Activated T-cell treated with anti-CD3 and anti-CD28 coated beads, Interleukin-2, amount 50 U/mL, for 24 hours (primary cell): ENCODE measurements at places on chromosomes 6 and 20.

- DNase-seq = no peak
These were observed 59.6 kb downstream of the DOK5 start for GRCh38 chr20:54535033-54535432.

- DNase-seq = no peak
These were observed 79.5 kb upstream of the ATXN1 start for GRCh38 chr6:16840725-16841124.

DNA sequence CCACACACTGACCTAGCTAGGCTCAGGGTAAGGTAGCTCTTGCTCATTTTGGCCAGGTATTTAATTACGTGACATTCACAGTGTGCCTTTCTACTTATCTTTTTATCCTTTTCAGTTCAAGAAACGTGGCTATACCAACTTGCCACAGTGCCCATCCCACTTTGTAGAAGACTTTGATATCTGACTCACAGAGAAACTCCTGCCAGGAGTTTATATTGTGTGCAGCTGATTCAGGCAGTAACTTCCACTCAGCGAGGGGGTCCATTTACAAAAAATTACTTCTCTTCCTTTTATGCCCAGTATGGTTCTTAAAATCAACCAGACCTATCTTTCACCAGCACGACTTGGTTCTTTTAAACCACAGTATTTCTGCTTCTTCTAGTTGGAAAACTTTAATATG is 75.6 kb downstream of the PRL start:
- no peak for DNase-seq

GRCh38 chr6:113457751-113458150 is 399.4 kb upstream of the MARCKS start:
- no peak for DNase-seq

GRCh38 chr6:423799-424345 is 32.3 kb downstream of the IRF4 start:
- DNase-seq = no peak

GRCh38 chr6:15875797-15876196 is 213.0 kb upstream of the DTNBP1 start:
- no peak for DNase-seq

- DNase-seq = no peak
These were observed 320 bp downstream of the RIMS4 start for GRCh38 chr20:44810061-44810390.

GRCh38 chr20:57746201-57746600 is 36.4 kb upstream of the PMEPA1 start:
- DNase-seq = no peak

DNA sequence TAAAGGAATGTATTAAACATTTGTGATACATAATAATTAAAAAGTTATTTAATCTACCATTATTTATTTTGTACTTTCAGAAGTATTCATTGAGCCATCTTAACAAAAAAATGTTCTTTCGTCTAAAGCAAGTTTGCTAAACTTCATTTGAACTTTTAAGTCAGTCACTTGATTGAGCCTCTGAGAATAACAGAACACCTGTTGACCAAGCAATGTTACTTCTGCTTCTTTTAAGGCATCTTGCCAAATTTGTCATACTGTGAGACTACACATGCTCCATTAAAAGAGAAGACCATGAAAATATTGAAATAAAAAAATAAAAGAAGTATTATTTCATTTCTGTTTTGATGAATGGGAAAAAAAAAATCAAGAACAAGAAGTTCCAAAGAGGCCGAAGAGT is 141.8 kb upstream of the BMP5 start:
- no peak for DNase-seq

DNA sequence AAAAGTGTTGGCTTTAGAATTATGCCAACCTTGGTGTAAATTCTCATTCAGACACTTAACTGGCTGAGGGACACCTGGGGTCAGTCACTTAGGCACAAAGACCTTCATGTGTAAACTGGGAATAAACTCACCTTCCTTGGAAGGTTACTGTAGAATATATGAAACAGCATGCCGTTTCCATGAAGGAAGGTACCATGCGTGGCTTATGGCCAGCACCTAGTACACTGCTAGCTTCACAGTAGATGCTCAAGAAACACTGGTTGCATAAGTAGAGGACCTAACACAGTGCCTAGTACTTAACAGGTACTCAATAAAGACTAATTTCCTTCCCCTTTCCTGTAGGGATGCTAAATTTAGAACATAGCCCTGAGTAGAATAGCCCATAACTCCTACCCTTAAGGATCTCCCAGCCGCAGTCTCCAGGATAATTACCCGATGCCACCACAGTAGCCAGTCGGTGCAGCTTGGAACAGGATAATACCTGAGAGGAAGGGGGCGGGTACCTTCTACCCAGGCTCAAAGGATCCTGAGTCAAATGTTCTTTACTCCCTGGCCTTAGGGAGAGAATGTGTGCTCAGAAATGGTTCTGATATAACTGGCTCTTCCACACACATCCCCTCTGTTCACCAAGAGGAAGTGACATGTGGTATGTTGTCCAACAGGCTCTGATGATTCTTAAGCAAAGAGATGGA is 3.6 kb downstream of the BCL2L1 start:
- DNase-seq = no peak

GRCh38 chr6:21949211-21949801 is 347.5 kb downstream of the PRL start:
- DNase-seq = no peak

DNA sequence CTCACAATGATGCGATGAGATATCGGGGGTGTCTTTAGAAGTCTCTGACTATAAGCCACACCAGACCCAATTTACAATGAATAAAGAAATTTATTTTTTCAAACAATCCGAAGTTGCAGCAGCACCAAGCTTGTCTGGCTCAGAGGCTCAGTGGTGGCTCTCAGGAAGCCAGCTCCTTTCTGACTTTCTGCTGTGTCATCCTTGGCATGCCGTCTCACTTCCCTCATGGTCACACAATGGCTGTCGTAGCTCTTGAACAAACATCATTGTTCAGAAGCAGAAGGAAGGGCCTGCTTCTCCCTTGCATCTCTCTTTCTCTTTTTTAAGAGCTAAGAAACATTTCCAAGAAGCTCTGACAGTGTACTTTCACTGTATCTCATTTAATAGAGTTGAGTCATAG is 299.0 kb downstream of the DOK5 start:
- DNase-seq = no peak

GRCh38 chr20:36086767-36087166 is 67.8 kb upstream of the EPB41L1 start:
- no peak for DNase-seq

- no peak for DNase-seq
These were observed 10.1 kb downstream of the ISM1 start for GRCh38 chr20:13231031-13231752.

GRCh38 chr6:15769511-15770018 is 106.7 kb upstream of the DTNBP1 start:
- DNase-seq = no peak

GRCh38 chr20:51108638-51109363 is 85.9 kb upstream of the KCNG1 start:
- no peak for DNase-seq

DNA sequence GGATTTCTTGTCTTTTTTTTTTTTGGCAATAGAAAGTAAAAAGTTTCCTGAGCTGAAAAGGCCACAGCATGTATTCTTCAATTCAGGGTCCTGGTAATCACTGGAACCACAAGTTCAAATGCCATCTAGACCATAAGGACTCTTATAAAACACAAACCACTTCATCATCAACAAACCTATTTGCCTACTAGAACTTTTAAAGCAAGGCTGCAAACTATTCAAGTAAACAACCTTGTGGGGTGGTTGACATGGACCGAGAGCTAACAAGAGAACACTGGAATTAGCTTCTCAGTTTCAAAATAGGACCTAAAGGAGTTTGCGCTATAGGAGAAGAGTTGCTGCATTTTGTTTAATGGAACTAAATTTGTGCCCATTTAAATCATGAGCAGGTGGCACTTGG is 215.9 kb downstream of the ATXN1 start:
- no peak for DNase-seq

- DNase-seq = no peak
These were observed 19.1 kb downstream of the AFDN start for GRCh38 chr6:167845856-167846255.

DNA sequence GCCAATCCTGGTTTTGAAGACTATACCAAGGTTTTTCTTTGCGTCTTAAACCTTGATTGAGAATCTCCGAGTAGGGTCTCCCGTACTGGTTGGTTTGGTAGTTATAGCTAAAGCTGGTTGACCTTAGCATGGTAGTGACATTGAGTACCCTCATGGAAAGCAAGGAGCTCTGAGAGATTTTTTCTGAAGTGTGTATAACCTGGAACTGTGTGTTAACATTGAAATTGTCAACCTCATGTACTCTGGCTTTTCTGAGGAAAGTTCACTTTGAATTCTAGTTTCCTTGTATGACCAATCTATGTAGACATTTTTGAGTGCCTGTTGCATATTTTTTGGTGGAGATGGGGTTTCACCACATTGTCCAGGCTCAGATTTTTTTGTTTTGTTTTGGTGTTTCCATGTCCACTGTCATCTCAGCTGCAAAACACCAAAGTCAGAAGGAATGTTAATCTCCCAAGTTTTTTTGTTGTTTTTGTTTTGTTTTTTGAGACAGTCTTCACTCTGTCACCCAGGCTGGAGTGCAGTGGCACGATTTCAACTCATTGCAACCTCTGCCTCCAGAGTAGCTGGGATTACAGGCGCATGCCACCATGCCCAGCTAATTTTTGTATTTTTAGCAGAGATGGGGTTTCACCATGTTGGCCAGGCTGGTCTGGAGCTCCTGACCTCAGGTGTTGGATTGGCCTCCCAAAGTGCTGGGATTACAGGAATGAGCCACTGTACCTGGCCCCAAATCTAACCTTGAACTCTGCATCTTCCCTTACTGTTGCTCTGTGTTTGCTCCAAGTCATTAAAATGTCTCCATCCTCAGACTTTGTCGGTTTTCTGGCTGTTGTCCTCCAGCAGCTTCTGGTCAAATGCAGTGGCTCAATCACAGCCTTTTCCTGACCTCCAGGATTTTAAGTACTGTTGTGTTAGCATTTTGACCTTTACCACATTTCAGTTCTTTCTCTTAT is 4.3 kb downstream of the RPS12 start:
- DNase-seq = peak; percentile 59

DNA sequence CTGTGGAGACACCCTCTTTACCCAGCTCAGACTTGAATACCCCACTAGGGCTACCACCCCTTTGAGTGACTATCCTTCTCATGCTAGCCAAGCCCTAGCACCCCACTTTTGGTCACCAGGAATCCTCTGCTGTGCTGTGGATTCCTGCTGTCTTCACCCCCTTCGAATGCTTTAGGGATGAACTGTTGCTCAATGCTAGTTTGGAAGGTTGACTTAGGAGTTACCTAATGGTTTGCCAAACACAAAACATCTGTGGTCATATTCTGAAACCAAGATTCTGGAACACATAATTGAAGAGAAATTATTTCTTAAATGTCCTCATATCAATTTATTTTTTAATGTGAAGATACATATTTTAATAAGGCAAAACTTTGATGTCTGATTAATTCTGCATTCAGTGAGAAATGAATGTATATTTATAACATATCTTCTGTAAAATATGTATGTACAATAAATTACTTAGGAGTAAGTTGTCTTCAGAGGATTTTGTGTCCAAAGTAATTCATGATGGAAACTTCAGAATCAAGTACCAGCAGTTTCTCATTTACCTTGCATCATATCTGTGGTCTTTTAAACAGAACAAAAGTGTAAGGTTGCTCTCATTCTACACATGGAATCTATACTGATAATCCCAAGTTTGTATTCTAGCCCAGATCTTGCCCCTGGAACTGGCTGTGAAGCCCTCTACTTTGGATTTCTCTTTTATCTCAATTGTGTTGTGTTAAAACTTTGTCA is 46.9 kb downstream of the TMEM200A start:
- no peak for DNase-seq

DNA sequence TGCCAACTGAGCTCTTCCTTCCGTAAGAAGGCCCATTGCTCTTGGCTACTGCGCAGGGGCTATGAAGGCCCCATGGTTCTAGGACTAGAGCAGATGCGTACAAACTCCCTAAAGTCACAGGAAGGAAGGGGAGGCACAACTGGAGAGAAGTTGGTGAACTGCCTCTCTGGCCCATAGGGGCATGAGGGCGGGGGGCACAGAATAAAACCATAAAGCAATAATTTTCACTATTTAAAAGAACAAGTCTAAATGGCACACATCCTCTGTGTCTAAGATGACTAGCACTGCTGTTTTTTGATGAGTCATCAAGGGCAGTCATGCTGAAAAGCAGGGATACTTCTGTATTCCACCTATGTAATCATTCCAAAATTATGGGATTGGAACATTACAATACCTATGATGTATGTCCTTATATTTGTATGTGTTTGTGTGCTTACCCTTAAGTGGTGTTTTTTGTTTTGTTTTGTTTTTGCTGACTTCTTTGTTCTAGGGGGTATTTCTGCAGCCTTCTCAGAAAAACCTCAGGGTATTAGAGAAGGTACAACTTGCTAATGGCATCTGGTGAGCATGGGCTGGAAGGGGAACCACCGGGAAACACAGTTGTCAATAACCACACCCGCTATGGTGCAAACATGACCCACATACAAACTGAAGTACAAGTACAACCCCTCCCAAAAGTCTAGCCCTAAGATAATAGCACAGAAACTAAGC is 36.9 kb downstream of the B4GALT5 start:
- no peak for DNase-seq

DNA sequence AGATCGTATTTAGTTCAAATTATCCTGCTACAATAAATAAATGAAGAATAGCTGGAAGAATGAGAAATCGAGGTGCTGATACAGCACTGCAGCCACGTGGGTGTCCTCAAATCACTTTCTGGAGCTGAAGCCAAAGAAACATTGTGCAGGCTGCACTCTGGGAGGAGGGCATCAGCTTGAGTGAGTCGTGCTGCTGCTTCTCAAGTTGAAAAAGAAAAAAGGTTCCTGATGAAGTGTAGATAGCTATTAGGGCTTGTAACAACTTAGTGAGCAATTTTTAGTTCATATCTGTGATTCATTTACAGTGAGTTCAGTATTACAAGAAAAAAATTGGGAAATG is 40.5 kb downstream of the DSE start:
- DNase-seq = no peak

GRCh38 chr6:13648850-13649249 is 33.7 kb downstream of the NOL7 start:
- no peak for DNase-seq

- no peak for DNase-seq
These were observed 111.1 kb downstream of the FOXO3 start for GRCh38 chr6:108671790-108672189.

DNA sequence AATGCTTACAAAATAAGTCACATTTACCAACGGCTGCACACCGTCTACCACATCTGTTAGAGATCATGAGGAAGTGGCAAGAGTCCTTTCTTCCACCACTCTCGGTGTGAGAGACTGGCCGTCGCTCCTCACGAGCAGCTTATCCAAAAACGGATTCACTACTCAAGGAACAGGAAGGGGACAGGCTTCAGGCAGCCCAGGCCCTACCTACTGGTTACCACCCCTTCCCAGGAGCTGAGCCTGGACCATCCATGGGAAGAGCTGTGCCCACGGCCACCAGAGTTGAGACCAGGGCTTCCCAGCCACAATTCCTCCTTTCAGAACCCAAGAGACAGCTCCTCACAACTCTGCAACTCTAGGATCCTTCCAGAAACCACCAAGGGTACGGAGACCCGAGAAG is 37.0 kb downstream of the FOXF2 start:
- no peak for DNase-seq
